ENCODE measurements at places on chromosomes 13 and 19.

DNA sequence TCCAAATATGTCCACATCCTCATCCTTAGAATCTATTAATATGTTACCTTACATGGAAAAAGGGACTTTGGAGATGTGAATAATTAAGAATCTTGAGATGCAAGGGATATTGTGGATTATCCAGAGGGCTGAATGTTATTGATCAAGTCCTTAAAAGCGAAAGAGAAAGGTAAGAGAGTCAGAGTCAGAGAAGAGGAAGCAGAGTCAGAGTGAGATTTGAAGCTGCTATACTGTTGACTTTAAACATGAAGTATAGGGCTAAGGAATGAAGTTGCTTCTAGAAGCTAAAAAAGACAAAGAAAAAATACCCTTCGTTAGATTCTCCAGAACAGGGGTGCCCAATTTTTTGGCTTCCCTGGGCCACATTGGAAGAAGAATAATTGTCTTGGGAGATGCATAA is 627.2 kb upstream of the SLITRK6 start:
- no peak for DNase-seq

GRCh38 chr13:25778808-25779305 is 273.0 kb downstream of the SHISA2 start:
- DNase-seq = no peak

DNA sequence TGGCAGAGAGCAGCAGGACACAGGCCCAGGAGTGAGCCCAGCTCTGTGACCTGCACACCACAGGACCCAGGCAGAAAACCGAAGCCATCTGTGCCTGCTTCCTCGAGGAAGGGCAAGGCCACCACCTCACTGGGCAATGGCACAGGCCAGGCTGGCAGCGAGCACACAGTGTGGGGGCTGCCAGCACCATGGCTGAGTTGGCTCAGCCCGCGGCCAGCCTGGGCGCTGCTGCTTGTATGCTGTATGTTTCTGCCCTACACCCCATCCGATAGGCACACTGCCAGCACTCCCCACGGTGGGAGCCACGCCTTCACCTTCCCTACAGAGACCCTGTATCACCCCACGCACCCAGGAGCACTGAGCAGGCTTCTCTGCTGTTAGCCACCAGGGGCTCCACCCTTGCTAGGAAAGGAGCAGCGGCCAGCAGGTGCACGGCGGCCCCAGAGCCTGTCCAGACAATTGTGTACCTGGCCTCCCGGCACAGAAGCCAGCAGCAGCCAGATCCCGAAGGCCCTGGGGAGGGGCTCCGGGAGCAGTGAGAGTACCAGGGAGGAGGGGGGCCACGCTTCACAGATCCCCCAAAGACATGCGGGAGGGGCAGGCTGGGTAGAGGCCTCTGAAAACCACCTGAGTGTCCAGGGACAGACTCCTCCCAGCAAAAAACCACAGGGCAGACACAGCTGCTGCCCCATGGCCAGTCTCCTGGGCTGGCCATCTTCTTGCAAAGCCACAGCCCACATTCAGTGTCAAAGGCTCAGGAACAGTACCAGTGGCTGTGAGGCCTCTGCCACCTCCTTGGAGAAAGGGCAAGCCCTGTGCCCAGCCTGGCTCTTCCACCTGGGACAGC is 56.1 kb downstream of the MLLT1 start:
- DNase-seq = no peak

- no peak for DNase-seq
Measured at GRCh38 chr13:33583398-33583797, 234.6 kb upstream of the RFC3 start.

DNA sequence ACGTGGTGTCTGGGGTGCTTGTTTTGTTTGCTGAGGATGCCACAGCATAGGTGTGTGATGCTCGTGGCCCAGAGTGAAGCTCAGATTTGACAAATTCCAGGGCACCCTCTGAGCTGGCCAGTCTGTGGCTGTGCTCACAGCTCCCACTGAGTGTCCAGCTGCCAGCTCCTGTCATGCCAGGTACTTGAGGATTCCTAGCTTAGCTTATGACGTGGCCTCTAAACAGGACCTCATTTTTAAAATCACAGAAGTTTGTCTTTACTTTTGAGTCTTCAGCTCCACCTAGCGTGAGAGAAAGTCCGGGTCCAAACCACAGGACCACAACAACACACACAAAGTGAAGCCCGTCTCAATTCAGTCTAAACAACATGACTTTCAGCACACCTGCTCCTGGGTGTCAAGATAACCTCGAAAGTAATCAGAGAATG is 117.3 kb downstream of the RAB20 start:
- no peak for DNase-seq

GRCh38 chr19:10749435-10750384 is 31.8 kb downstream of the DNM2 start:
- DNase-seq = no peak

- DNase-seq = no peak
Measured at GRCh38 chr19:14475251-14476073, at the start of gene PTGER1. TSS of gene PTGER1 (minus strand) at chr19:14475354. CDS start at chr19:14474320, 1,034 bp downstream.

GRCh38 chr13:95624020-95624419 is 20.5 kb downstream of the DZIP1 start:
- DNase-seq = peak; percentile 8

DNA sequence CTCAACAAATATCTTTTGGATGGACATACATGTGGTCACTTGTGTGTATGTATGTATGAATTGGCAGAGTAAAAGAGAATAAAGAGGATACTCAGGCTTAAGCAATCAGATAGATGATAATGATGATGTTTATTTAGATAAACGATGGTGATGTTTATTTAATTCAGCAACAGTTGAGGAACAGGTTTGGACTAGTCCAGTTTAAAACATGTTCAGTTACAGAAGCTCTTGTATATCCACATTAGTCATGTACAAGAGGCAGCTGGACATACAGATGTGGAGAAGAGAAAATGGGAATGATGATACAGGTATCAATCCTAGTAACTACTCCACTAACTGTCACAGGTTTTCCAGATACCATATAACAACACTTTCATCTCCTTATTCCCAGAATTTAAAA is 232.1 kb downstream of the DIAPH3 start:
- no peak for DNase-seq

DNA sequence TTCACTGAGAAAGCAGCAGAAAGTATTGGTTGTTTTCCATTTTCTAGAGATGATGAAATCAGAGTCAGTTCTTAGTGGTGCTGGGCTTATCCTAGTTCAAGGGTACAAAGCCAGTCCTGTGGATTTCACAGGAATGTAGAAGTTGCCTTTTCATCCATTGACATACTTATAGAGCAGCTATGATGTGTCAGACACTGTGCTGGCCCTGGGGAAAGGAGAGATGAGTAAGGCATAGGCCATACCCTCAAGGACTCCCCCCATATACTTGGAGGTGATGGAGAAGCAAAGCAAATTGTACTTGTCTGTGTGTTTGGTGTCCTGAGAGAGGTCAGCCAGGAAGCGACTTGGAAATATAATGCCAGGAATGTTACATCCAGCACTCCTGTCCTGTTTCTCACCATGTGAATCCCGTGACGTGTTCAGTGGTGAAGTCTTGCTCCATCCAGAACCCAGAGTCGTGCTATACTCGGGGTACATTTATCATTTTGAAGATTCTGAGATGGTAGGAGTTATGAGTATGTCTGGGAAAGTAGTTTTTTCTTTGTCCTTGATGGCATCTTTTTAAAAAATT is 22.6 kb downstream of the ERCC5 start:
- no peak for DNase-seq

GRCh38 chr13:85864963-85865530 is 65.8 kb upstream of the SLITRK6 start:
- DNase-seq = no peak

DNA sequence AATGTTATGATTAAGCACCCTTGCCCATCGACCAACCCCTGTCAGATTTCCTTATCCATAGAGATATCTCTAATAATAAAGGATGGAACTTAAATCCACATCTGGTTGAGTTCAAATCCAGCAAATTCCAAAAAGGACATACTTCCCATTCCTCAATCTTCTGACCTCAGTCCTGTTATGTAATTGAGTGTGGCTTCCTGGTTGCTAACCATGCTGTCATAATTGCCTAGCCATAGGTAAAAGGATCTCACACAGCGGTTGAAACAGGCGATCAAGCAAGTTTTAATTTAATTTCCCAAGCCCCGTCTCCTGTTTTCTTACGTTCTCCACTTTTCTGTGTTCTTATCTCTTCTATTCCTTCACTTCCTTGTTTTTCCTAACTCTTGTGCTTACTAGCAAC is 550.3 kb downstream of the GPC6 start:
- no peak for DNase-seq

GRCh38 chr13:22592515-22592914 is 588.3 kb upstream of the SGCG start:
- no peak for DNase-seq

- no peak for DNase-seq
Measured at GRCh38 chr19:27765912-27766725, 1446.8 kb downstream of the UQCRFS1 start.

- no peak for DNase-seq
Measured at GRCh38 chr13:38024431-38024830, 154.9 kb upstream of the TRPC4 start.

- DNase-seq = no peak
Measured at GRCh38 chr13:99299920-99300341, 7.3 kb downstream of the GPR183 start.

- DNase-seq = no peak
Measured at GRCh38 chr13:19181021-19181620, 503 bp downstream of the TUBA3C start.

DNA sequence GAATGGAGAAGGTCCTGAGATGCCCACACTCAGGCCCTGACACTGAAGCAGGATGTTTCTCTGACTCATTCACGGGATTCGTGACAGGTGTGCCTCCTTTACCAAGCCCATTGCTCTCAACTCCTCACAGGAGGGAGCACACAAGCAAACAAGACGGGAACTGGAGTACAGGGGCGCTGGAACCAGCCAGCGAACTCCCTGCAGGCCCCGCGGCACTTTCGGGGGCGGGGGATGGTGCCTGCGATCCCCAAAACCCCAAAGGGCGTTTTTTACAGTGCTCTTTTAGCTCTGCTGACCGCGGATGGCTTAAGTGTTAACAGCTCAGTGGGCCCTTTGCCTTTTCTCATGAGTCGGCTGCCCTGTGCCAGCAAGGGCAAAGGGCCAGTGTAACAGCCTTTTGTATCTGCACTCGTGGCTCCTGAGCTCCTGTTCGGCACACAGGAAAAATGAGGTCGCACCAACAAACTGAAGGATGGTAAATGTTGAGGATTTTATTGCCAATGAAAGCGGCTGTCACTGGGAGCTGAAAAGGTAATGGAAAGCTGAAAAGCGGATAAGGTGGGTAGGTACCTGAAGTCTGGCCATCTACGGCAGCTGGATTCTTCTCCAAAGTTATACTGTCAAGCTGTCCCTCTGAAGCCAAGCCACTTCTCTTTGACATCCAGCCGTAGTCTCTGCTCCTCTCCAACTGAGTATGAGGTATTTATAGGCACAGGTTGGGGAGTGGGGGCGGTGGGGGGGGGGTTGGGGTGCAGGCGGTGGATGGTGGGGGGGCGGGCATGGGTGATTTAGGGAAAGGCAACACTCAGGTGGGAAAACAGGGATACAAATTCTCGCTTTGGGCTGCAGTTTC is 65.0 kb upstream of the TRPC4 start:
- DNase-seq = no peak

GRCh38 chr19:11486661-11487503 is 6.0 kb upstream of the ELAVL3 start:
- DNase-seq = no peak

GRCh38 chr13:102983496-102983895 is 82.7 kb downstream of the SLC10A2 start:
- DNase-seq = no peak

DNA sequence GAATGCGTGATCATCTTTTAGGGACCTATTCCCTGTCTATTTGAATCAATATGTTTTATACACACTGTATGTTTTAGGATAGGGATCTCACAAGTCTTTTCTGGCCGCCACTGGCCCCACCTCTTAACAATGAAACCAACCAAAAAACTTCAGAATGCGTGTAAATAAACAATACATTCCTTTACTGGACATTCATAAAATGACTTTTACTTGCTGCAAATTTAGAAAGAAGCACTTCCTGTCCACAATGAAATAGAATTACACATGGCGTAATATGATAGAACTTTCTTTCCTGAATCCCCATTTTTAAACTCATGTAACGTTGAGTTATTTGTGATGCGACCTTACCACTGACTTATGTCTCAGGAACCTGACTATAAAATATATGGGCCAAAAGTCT is 233.6 kb downstream of the SLITRK6 start:
- no peak for DNase-seq

DNA sequence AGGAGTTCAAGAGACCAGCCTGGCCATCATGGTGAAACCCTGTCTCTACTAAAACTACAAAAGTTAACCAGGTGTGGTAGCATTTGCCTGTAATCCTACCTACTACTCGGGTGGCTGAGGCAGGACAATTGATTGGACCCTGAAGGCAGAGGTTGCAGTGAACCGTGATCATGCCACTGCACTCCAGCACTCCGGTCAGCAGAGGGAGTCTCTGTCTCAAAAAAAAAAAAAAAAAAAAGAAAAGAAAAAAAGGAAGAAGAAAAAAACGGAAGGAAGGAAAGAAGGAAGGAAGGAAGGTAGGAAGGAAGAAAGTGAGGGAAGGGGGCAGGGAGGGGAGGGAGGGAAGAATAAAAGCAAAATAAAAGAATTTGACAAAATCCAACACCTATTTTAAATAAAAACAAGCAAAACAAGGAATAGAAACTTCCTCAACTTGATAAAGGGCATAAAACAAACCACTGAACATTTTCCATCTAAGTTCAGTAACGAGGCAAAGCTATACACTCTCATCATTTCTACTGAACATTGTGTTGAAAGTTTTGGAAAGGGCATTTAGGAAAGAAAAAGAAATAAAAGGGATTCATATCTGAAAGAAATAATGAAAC is 411.6 kb upstream of the SLITRK5 start:
- DNase-seq = no peak

Data from activated CD4-positive, alpha-beta T cell treated with anti-CD3 and anti-CD28 coated beads for 4 hours (primary cell).